ENCODE measurements at places on chromosomes 16 and 17. TPM values are rescaled to one million over a fixed set of nuclear protein-coding genes. Genes with fewer than 3 reads are reported as not detected.

The PPY gene
- total RNA-seq: not detected

The OR1F1 gene
- total RNA-seq: not detected

The C16orf92 gene
- total RNA-seq: not detected

The CDRT15 gene
- not detected for total RNA-seq

The RRAD gene
- 0.12 TPM for total RNA-seq

The SLC47A1 gene
- 1.9 TPM for total RNA-seq

The SLC6A2 gene
- not detected for total RNA-seq

DNA sequence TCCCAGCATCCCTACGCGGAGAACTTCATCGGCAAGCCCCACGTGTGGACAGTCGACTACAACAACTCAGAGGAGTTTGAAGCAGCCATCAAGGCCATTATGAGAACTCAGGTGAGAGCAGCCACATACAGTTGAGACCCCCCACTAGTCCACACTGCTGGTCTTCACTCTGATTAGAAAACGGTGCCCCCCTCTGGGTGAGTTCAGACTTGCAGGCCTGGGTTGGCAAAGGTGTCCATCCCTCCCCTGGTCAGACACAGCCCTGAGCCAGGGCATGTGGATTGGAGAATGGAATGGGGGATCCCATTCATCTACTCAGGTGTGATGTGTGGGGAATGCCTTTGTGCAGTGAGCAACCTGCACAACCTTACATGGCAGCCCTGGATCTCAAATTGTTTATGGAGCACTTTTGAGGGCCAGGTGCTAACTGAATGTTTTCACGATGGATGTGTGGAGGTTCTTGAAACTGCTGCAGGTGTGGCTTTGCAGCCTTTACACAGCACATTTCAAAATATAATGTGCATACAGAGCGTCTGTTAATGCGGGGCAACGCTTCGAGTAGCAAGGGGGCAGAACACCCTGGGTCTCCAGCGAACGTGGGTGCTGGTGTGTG is 72.6 kb downstream of the MGAT5B start:
- no peaks in the 10 kb centered on the region for H3K36me3 ChIP-seq
- no peak overlapping the region for H3K4me3 ChIP-seq
- peaks cover 4% of the 10 kb centered on the region for H3K4me1 ChIP-seq
- DNase-seq: peak; percentile 34
- no peaks in the 10 kb centered on the region for H3K27me3 ChIP-seq

DNA sequence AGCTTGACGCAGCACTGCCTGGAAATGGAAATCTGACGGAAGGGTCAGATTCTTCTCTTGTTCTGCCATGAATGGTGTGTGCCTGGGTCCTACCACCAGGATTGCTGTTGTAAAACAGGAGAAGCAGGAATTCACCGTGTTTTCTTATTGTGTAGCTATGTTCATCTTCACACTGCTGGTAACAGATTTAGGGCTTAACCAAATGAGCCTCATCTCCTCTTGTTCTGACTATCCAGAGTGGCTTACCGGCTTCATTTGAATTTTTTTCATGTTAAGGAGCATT is 97.3 kb upstream of the CHMP6 start:
- no peaks in the 10 kb centered on the region for H3K27me3 ChIP-seq
- H3K4me3 ChIP-seq: no peak overlapping the region
- no peaks in the 10 kb centered on the region for H3K36me3 ChIP-seq
- H3K27ac ChIP-seq: no peak overlapping the region

DNA sequence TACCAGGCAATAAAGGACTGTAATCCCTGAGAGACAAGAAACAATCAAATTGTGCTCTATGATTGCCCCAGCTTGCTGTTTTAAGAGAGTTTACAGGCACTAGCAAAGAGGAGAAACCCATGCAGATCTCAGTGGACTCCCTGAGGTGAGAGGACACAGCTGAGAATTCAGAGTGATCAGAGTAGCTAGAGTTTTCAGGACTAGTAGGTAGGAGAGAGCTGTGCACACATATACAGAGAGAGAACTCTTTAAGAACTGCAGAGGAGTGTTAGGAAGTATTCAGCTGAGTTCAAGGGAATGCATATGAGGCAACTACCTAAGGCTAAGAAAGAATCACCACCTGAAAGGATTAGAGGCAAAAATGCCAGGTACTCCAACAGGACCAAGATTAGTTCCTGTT is 904.8 kb downstream of the CDH8 start:
- no peak for DNase-seq
- H3K27me3 ChIP-seq: no peaks in the 10 kb centered on the region
- no peak overlapping the region for H3K27ac ChIP-seq
- no peaks in the 10 kb centered on the region for H3K36me3 ChIP-seq

GRCh38 chr16:64088838-64089237 is 1033.0 kb downstream of the CDH11 start:
- no peaks in the 10 kb centered on the region for H3K36me3 ChIP-seq
- H3K4me1 ChIP-seq: peaks cover 5% of the 10 kb centered on the region
- DNase-seq: no peak

GRCh38 chr17:71453876-71454422 is 666.9 kb upstream of the SOX9 start:
- H3K27me3 ChIP-seq: no peaks in the 10 kb centered on the region
- H3K36me3 ChIP-seq: no peaks in the 10 kb centered on the region
- no peak overlapping the region for H3K27ac ChIP-seq
- H3K4me3 ChIP-seq: no peak overlapping the region
- H3K4me1 ChIP-seq: no peaks in the 10 kb centered on the region
- no peak for DNase-seq

- no peaks in the 10 kb centered on the region for H3K4me1 ChIP-seq
- no peaks in the 10 kb centered on the region for H3K27me3 ChIP-seq
- no peaks in the 10 kb centered on the region for H3K36me3 ChIP-seq
- H3K4me3 ChIP-seq: no peak overlapping the region
- no peak for DNase-seq
- no peak overlapping the region for H3K27ac ChIP-seq
These were observed 73.4 kb upstream of the BRD7 start for GRCh38 chr16:50442221-50442620.

DNA sequence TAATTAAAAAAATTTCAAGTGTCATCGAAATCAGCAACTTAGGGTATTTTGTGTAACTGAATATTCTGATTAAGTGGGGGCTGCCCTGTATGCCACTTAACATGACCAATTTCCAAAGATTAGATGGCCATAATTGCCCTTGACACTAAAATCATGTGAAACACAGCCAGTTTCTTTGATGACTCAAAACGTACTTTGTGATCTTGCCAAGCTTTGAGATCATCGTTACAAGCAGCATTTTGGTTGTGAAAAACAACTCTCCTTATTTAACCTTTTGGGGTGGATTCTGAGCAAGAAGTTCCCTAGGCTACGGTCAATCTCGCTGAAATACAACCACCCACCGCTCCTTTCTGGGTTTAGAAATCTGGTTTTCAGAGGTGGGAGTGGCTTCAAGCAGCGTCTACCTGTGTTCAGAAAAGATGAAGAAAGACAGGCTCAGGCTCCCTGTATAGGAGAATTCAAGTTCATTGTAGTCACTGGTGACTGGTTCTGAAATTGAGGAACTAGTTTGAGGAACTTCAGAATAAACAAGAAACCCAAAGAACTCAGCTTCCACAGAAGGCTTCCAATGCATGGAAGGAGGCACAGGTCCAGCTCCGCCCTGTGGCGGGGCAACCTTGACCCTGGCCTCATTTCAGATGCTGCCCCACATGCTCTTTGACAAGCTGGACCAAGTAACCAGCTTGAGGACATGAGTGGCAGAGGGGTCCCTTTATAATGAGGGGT is 9.4 kb downstream of the MAP3K14 start:
- peaks cover 7% of the 10 kb centered on the region for H3K4me1 ChIP-seq
- DNase-seq: no peak
- no peak overlapping the region for H3K4me3 ChIP-seq
- H3K36me3 ChIP-seq: no peaks in the 10 kb centered on the region
- H3K27me3 ChIP-seq: no peaks in the 10 kb centered on the region

- no peak overlapping the region for H3K27ac ChIP-seq
- no peaks in the 10 kb centered on the region for H3K4me1 ChIP-seq
- no peak for DNase-seq
- H3K27me3 ChIP-seq: no peaks in the 10 kb centered on the region
- no peak overlapping the region for H3K4me3 ChIP-seq
These were observed 52.4 kb upstream of the ENDOV start for GRCh38 chr17:80362428-80363119.

GRCh38 chr16:87620201-87620495 is 17.8 kb downstream of the JPH3 start:
- no peaks in the 10 kb centered on the region for H3K27me3 ChIP-seq
- no peak overlapping the region for H3K4me3 ChIP-seq
- H3K27ac ChIP-seq: no peak overlapping the region
- no peaks in the 10 kb centered on the region for H3K36me3 ChIP-seq

- H3K27me3 ChIP-seq: no peaks in the 10 kb centered on the region
- no peak overlapping the region for H3K4me3 ChIP-seq
- H3K27ac ChIP-seq: no peak overlapping the region
- no peaks in the 10 kb centered on the region for H3K36me3 ChIP-seq
- H3K4me1 ChIP-seq: peaks cover 6% of the 10 kb centered on the region
- DNase-seq: no peak
These were observed 231.1 kb upstream of the SDK2 start for GRCh38 chr17:73875346-73875745.

- H3K4me3 ChIP-seq: no peak overlapping the region
- no peak for DNase-seq
- H3K27ac ChIP-seq: no peak overlapping the region
- H3K36me3 ChIP-seq: no peaks in the 10 kb centered on the region
- H3K4me1 ChIP-seq: no peaks in the 10 kb centered on the region
- no peaks in the 10 kb centered on the region for H3K27me3 ChIP-seq
These were observed 439.5 kb downstream of the CA10 start for GRCh38 chr17:51718983-51719382.

- DNase-seq: peak; percentile 72
- peaks cover 4% of the 10 kb centered on the region for H3K4me1 ChIP-seq
- peak overlapping the region; percentile 58 for H3K4me3 ChIP-seq
- H3K36me3 ChIP-seq: no peaks in the 10 kb centered on the region
- H3K27ac ChIP-seq: no peak overlapping the region
These were observed 6.0 kb upstream of the TBC1D3B start for GRCh38 chr17:36182176-36183000.

- no peaks in the 10 kb centered on the region for H3K36me3 ChIP-seq
- H3K4me1 ChIP-seq: no peaks in the 10 kb centered on the region
- H3K4me3 ChIP-seq: no peak overlapping the region
These were observed 92.2 kb downstream of the CMC2 start for GRCh38 chr16:80914379-80915078.

DNA sequence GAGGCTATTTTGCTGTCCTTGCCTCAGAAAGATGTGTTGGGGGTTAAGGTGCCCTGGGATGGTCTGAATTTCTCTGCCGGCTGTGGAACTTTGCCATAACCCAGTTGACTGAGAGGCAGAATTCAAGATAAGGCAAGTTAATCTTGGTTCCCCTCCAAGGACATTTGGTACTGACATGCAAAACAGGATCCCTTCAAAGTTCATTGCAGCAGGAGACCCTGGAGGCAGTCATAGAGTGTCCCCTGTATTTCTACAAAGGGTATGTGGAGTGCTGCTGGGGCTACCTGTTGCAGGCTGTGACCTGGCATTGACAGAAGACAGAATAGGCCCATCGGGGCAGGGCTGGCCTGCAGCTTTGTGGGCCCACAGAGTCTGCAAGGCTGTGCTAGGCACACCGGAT is 135.6 kb upstream of the IRX3 start:
- H3K27ac ChIP-seq: no peak overlapping the region
- H3K4me3 ChIP-seq: no peak overlapping the region
- DNase-seq: no peak
- peaks cover 18% of the 10 kb centered on the region for H3K27me3 ChIP-seq
- no peaks in the 10 kb centered on the region for H3K4me1 ChIP-seq

DNA sequence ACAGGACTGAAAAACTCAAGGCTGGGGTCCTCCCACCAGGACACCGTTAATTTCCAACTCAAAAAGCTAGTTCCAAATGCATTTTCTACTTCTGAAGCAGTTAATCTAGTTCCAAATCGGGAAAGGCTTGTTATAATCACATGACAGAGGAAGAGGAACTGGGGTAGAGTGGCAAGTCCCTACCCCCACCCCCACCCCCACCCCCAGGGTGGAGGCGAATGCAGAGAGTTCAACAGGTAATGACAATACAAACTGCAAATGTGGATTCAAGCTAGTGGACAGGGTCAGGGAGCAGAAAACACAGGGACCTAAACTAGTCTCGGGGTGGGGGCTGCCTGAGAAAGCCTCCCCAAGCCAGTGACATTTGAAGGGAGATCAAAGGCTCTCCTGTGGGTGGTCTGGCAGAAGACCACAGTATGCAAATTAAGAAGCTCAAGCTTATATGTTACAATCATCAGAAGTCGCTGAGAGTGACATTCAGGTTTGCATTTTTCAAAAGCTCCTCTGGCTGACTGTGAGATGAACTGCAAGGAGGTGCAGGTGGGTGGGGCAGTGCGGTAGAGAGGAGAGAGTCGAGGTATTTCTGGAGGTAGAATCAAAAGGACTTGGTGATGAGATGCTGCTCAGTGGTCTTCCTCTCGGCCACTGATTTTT is 56.4 kb upstream of the SLC25A19 start:
- H3K4me1 ChIP-seq: peaks cover 41% of the 10 kb centered on the region
- H3K4me3 ChIP-seq: no peak overlapping the region
- peak; percentile 26 for DNase-seq

GRCh38 chr17:41496803-41497484 is 7.2 kb upstream of the KRT36 start:
- H3K27me3 ChIP-seq: no peaks in the 10 kb centered on the region
- H3K36me3 ChIP-seq: no peaks in the 10 kb centered on the region
- no peak overlapping the region for H3K27ac ChIP-seq
- DNase-seq: peak; percentile 76
- H3K4me3 ChIP-seq: no peak overlapping the region

GRCh38 chr16:86632206-86632605 is 53.9 kb downstream of the FOXL1 start:
- H3K27me3 ChIP-seq: no peaks in the 10 kb centered on the region
- H3K4me3 ChIP-seq: no peak overlapping the region
- peaks cover 16% of the 10 kb centered on the region for H3K4me1 ChIP-seq
- no peak overlapping the region for H3K27ac ChIP-seq

GRCh38 chr16:56212144-56212543 is 20.9 kb downstream of the GNAO1 start:
- H3K4me3 ChIP-seq: no peak overlapping the region
- H3K27me3 ChIP-seq: no peaks in the 10 kb centered on the region
- H3K27ac ChIP-seq: no peak overlapping the region
- H3K36me3 ChIP-seq: no peaks in the 10 kb centered on the region
- no peaks in the 10 kb centered on the region for H3K4me1 ChIP-seq

- H3K4me3 ChIP-seq: no peak overlapping the region
- H3K36me3 ChIP-seq: no peaks in the 10 kb centered on the region
- no peaks in the 10 kb centered on the region for H3K27me3 ChIP-seq
- no peak overlapping the region for H3K27ac ChIP-seq
These were observed 26.3 kb downstream of the CENPV start for GRCh38 chr17:16327018-16327417.

- H3K36me3 ChIP-seq: no peaks in the 10 kb centered on the region
- H3K4me1 ChIP-seq: no peaks in the 10 kb centered on the region
- H3K27me3 ChIP-seq: no peaks in the 10 kb centered on the region
- no peak overlapping the region for H3K27ac ChIP-seq
- peak; percentile 64 for DNase-seq
These were observed 322.1 kb downstream of the MAP2K4 start for GRCh38 chr17:12342609-12343435.

Data from neural progenitor cell (in vitro differentiated cells).